ENCODE measurements at places on chromosomes 12 and 14.

DNA sequence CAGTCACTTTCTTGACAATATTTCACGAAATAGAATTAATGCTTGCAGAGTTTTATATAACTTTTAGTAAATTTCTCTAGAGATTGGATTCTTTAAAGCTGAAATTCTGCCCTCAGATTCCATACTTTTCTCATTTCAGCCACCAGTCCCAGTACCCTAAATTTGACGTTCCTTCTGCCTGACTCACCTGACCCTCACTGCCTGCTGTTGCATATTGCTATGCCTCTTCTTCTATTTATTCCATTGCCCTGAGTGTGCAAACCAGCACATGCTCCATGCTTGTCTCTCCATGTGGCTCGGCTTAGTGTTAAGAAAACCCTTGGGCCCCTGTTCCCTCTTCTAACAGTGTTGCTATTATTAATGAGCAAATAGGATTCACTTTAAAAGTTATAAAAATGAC is 533.3 kb downstream of the LRFN5 start:
- DNase-seq = no peak

DNA sequence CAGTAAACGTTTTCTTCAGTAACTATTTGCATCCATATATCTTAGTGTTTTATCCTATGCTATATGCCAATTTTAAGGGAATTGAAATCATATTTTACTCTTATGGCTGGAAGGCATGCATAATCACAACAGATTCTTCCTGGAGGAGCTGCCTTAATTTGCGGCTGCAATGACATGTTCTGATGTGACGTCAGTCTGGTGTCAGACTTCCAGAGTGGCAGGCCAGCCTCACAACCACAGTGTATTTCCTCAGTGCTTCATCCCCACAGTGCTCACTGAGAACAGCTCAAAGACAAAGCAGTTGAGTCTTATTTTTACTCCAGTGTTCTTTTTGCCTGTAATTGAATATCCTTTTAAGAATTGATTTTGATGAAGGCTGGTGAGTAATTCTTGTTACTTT is 107.1 kb downstream of the PLEKHA5 start:
- no peak for DNase-seq

- no peak for DNase-seq
These were observed 1.8 kb upstream of the OR4K2 start for GRCh38 chr14:19873178-19873577.

DNA sequence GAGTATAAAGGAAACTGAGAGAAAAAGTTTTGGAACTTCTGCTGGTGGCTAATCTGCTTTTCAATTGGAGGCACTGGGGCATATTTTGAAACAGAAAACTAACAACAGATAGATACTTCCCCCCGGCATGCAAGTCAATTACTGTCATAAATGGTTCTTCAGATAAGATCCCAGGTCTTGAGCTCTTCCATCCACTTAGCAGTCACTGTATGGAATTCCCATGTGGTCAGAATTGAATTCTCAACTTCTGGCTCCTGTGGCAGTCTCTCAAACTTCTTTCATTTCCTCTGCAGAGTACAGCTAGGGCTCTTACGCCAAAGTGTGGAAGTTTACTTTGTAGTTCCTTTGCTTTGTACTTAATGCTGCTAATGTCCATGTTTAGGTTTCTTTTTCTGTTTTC is 452.2 kb downstream of the IPO8 start:
- no peak for DNase-seq

DNA sequence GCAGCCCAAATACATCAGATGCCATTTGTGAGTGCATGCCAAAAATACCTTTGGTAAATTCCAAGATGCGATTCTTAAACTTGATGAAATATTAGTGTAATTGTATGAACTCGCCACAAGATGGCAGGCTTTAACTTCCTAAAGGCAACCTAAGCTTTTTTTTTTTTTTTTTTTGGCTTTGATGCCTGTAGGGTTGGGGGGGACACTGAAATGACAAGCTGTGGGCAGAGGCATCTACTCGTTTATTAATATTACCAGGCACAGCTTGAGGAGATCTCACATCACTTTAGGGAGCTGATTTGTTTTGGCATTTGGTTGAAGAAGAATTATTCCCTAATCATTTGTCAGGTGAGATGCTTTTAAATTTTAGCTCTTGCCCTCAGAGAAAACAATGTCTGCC is 126.7 kb upstream of the CCDC196 start:
- peak; percentile 47 for DNase-seq

DNA sequence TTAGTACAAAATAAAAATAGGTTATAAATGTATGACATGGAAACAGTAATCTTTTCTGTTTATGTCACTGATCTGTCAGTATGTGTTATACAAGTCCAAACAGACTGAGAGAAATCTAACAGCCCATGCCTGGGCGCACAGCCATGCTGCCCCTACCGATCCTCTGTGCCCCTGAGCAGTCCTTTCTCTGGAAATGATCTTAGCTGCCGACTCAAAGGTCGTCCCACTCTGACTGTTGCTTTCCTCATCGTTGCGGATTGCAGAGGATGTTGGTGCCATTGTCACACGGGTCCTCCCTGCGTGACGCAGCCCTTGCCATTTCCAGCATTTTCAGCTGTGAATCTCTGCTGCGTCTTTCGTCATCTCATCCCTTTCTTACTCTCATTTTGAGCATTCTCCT is 82.9 kb upstream of the DYNC1H1 start:
- DNase-seq = no peak

DNA sequence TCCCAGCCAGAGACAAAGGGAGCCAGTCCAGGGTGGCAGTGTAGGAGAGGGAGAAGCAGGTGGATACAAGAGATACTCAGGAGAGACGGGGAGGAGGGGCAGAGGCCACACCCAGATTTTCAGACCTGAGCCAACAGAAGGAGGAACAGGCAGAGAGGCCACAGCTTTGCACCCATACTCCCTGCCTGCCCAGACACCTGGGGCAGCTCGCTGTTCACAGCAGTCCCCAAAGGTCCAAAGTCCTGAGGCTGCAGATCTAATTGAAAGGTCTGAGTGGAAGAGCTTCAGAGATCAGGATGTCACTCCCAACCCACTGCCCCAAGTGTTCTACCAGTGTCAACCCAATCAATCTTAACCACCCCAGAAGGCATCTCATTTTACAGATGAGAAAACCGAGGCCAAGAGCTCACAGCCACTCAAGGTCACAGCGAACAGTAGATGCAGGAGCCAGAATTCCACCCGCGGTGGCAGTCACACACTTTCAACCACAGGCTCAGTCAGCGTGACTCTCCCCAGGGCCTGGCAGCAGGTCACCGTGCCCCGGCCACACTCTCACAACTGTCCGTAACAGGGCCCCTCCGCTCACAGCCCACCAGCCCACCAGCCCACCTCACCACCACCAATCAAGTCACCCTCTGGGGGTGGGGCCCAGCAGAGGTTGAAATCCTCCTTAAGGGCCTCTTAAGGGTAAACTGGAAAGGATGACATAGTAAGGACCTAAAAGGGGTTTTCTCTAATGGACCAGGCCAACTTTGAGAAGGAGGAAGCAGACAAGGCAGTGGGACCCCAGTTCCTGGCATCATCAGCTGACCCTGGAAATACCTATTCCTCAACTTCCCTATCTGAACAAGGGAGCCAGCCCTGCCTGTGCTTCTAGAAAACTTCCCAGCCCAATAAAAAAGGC is 33.3 kb downstream of the ACTN1 start:
- peak; percentile 13 for DNase-seq
